ENCODE measurements at places on chromosomes 3 and 15. TPM values are rescaled to one million over a fixed set of nuclear protein-coding genes. Genes with fewer than 3 reads are reported as not detected.

- no peaks in the 10 kb centered on the region for H3K27me3 ChIP-seq
- H3K27ac ChIP-seq, result no peak overlapping the region
- no peaks in the 10 kb centered on the region for H3K4me1 ChIP-seq
- H3K4me3 ChIP-seq, result no peak overlapping the region
These were observed 107.8 kb downstream of the ZIC4 start for GRCh38 chr3:147298511-147298982.

- no peak overlapping the region for H3K27ac ChIP-seq
- no peak overlapping the region for H3K4me3 ChIP-seq
- no peaks in the 10 kb centered on the region for H3K4me1 ChIP-seq
- no peaks in the 10 kb centered on the region for H3K27me3 ChIP-seq
- H3K36me3 ChIP-seq, result no peaks in the 10 kb centered on the region
These were observed 19.2 kb upstream of the SCAMP5 start for GRCh38 chr15:74976159-74976558.

DNA sequence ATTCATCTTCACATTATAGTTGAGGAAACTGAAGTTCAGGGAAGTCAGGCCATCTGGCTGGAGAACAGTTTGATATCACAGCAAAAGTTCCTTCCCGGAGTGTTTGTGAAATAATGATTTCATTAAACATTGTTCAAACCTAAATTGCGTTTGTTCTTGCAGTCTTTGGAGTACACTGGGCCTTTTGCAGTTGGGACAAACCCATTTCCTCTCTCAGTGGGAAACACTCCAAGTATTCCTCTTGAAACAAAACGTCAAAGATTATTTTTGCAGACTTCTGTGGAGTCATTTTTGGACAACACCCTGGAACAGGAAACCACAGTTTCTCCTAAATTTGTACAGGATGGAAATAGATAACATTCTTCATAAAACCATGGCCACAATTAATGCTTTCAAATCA is 287.5 kb downstream of the PTPRG start:
- no peaks in the 10 kb centered on the region for H3K27me3 ChIP-seq
- peak; percentile 39 for DNase-seq
- no peaks in the 10 kb centered on the region for H3K36me3 ChIP-seq

DNA sequence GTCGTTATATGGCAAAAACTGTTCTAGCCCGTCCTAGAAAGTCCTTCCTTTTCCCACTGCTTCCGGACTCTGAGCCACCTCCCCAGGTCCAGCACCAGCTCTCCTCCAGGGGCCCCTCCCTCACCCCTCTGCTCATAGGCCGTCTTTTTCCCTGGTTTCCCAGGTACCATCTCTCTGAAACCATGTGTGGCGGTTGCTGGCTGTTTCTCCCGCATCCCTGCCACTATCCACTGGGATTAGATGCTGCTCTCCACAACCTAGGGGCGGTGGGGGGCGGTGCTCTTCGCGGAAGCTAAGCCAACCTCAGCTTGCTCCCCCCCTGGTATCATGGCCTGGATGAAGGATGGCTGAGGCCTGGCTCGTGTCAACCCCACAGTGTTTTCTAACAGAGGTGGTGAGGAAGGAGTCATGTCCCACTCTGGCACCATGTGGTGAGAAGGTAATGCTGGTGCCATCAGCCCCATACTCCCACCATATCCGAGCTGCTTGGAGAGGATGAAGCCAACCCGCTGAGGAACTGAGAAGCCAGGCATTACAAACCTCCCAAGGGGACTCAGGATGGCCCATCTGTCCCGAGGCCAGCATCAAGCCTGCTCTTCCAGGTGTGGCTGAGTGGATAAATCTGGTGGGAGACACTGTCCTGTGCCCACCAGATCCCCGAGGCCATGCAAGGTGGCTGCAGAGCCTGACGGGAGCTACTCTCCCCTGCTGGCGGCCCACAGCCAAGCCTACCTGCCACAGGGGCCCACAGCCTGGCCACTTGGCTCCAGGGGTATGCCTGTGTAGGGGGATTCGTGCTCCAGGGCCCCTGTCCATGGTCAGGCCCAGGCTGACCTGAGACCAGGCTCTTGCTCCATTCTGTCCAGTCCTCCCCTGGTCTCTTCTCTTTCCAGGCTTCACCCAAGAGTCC is 27.9 kb upstream of the SLC41A3 start:
- peak; percentile 7 for DNase-seq
- H3K4me3 ChIP-seq, result no peak overlapping the region

DNA sequence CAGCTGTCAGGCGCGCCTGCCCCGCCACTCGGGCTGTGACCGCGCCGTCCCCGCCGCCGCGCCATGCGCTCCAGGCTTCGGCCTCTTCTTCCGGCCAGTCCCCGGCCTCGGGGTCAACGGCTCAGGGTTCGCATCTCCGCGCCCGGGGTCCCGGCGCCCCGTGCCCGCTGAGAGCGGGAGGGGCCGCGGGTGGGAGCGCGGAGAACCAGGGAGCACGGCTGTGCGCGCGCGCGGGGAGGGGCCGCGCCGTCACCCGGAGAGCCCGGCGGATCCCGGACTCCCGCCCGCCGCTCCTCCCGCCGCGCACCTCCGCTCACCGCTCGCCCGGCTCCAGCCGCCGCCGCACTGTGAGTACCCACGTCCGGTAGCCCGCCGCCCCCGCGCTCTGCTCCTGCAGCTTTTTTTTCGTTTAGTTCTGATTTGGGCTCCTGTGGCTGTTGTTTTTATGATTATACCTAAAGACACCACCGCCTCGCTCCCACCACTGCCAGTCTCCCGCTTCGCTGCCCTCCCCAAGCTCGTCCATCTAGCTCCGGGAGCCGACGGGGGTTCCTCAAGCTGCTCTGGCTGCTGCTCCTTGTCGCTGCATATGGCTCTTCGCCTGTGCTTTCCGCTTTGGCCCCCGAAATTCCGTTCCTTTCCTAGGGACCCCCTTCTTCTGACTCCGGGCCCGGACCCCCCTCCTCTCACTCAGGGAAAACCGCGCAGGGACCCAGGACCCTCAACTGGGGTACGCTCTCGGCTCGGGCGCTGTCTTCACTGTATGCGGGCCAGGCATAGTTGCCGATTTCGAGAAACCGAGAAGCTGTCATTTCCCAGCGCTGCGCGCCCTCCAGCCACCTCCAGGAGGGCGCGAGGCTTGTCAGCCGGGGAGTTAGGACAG is 1.8 kb upstream of the SKOR1 start:
- DNase-seq, result no peak
- peaks cover 15% of the 10 kb centered on the region for H3K4me1 ChIP-seq
- H3K27me3 ChIP-seq, result peaks cover 3% of the 10 kb centered on the region
- H3K4me3 ChIP-seq, result no peak overlapping the region
- H3K27ac ChIP-seq, result no peak overlapping the region

- H3K27me3 ChIP-seq, result no peaks in the 10 kb centered on the region
- no peak for DNase-seq
- H3K4me3 ChIP-seq, result no peak overlapping the region
- no peaks in the 10 kb centered on the region for H3K36me3 ChIP-seq
These were observed 52.7 kb upstream of the SPTSSB start for GRCh38 chr3:161423911-161424522.

GRCh38 chr3:148718982-148719862 is 21.5 kb downstream of the AGTR1 start:
- H3K36me3 ChIP-seq, result no peaks in the 10 kb centered on the region
- H3K4me1 ChIP-seq, result no peaks in the 10 kb centered on the region
- no peaks in the 10 kb centered on the region for H3K27me3 ChIP-seq
- DNase-seq, result no peak
- H3K27ac ChIP-seq, result no peak overlapping the region
- no peak overlapping the region for H3K4me3 ChIP-seq

- H3K27me3 ChIP-seq, result no peaks in the 10 kb centered on the region
- no peak overlapping the region for H3K27ac ChIP-seq
- DNase-seq, result no peak
- no peaks in the 10 kb centered on the region for H3K36me3 ChIP-seq
These were observed 6.3 kb upstream of the PIAS1 start for GRCh38 chr15:68047826-68048225.

DNA sequence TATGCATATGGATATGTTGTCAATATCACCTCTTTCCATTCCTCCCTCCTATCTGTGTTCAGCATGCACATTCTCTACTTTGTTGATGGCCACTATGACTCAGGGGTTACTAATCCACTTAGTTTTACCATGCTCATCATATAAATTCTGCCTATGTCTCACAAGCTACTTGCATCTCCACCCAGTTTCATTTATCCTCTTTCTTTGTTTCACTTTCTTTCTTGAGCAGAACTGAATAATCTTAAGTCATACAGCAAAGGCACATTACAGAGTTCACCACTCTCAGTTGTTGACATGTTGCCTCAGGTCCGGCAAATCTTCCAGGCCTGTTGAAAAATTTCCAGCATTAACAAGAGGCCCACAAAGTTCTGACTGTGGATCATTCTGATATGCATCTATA is 71.5 kb downstream of the SSR3 start:
- H3K4me1 ChIP-seq, result no peaks in the 10 kb centered on the region
- H3K4me3 ChIP-seq, result no peak overlapping the region
- DNase-seq, result no peak
- no peaks in the 10 kb centered on the region for H3K27me3 ChIP-seq
- H3K36me3 ChIP-seq, result no peaks in the 10 kb centered on the region
- H3K27ac ChIP-seq, result no peak overlapping the region

DNA sequence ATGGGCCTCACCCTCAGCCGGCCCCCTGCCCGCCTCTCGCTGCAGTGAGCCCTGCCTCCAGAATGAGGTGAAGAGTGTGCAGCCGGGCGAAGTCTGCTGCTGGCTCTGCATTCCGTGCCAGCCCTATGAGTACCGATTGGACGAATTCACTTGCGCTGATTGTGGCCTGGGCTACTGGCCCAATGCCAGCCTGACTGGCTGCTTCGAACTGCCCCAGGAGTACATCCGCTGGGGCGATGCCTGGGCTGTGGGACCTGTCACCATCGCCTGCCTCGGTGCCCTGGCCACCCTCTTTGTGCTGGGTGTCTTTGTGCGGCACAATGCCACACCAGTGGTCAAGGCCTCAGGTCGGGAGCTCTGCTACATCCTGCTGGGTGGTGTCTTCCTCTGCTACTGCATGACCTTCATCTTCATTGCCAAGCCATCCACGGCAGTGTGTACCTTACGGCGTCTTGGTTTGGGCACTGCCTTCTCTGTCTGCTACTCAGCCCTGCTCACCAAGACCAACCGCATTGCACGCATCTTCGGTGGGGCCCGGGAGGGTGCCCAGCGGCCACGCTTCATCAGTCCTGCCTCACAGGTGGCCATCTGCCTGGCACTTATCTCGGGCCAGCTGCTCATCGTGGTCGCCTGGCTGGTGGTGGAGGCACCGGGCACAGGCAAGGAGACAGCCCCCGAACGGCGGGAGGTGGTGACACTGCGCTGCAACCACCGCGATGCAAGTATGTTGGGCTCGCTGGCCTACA is 8.5 kb downstream of the GRM2 start:
- H3K27ac ChIP-seq, result no peak overlapping the region
- no peaks in the 10 kb centered on the region for H3K36me3 ChIP-seq
- DNase-seq, result no peak
- H3K4me3 ChIP-seq, result no peak overlapping the region
- no peaks in the 10 kb centered on the region for H3K4me1 ChIP-seq

UROC1 gene
- total RNA-seq, result 0.25 TPM

MYO5C gene
- total RNA-seq, result 47.6 TPM

LMCD1 gene
- 47.9 TPM for total RNA-seq

ZPLD1 gene
- 0.74 TPM for total RNA-seq
